COR-L47 (cell line): ENCODE measurements at places on chromosomes 12 and 14.

GRCh38 chr14:80977221-80977620 lies 21.8 kb downstream of the TSHR start:
- no peak for DNase-seq

DNA sequence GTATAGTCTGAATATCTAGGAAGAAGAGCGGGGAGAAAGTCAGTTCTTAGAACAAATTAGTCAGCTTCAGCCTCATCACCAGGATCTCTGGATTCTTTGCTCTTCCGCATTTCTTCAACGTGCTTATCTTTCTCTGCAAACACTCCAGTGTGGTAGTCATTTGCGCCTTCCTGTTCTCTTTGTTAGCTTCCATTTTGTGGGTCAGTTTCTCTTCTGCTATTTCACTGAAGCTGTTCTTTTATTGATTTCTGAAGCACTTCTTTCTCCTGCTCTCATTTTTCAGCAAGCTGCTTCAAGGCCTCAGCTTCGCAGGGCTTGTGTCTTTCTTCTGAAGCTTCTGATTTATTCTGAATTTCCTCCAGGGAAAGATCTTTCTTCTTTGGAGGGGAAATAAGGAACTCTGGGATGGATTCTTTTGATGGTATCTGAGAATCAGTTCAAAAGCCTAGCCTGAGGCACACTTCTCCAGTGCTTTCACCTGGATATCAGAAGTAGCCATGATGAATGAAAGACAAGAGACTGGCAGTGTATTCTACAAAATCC lies 13.5 kb downstream of the AMN1 start:
- DNase-seq, result no peak

GRCh38 chr12:49232940-49233841 lies 31.7 kb upstream of the TUBA1C start:
- peak; percentile 93 for DNase-seq

GRCh38 chr12:132653567-132654290 lies 33.4 kb downstream of the POLE start:
- DNase-seq, result no peak

- no peak for DNase-seq
These were observed 26.0 kb upstream of the IL22 start for GRCh38 chr12:68279227-68280054.

DNA sequence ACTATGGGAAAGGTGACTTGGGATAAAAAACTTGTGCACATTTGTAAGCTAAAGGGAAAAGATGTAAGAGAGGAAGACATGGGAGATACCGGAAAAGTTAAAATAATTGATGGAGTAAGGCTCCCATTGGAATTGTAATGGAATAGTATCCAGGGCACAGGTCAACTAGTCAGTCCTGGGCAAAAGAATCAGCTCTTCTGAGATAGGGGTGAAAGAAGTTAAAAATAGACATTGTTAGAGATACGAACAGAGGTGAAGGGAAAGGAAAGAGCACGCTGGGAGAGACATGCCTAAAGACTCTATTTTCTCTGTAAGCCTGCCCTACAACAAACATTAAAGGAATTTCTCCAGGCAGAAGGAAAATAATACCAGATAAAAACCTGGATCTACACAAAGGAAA lies 101.6 kb downstream of the SLC41A2 start:
- DNase-seq, result no peak

- no peak for DNase-seq
These were observed 661 bp downstream of the DENR start for GRCh38 chr12:122753319-122753650.

GRCh38 chr12:68162374-68162773 lies 2.8 kb upstream of the IFNG start:
- no peak for DNase-seq

GRCh38 chr12:13196130-13196921 lies at the start of gene EMP1:
TSS of gene EMP1 (plus strand) at chr12:13196726. CDS start at chr12:13211511, 14,785 bp downstream.
- DNase-seq, result no peak

GRCh38 chr12:102429211-102430154 lies 50.9 kb downstream of the IGF1 start:
- no peak for DNase-seq

GRCh38 chr14:59465316-59466135 lies at the start of gene GPR135:
TSS of gene GPR135 (minus strand) at chr14:59465380. CDS start at chr14:59465226, 154 bp downstream.
- peak; percentile 31 for DNase-seq

GRCh38 chr12:48157889-48158370 lies 615 bp upstream of the ASB8 start:
- DNase-seq, result no peak

GRCh38 chr14:32129124-32129523 lies 52.0 kb downstream of the ARHGAP5 start:
- DNase-seq, result no peak

GRCh38 chr12:93130366-93131054 lies 201.4 kb upstream of the EEA1 start:
- DNase-seq, result no peak

GRCh38 chr12:108381787-108382436 lies 42.8 kb upstream of the CMKLR1 start:
- no peak for DNase-seq

- no peak for DNase-seq
These were observed 911 bp upstream of the SCNN1A start for GRCh38 chr12:6376079-6376869.
